ENCODE measurements at places on chromosomes 5 and 9. TPM values are rescaled to one million over a fixed set of nuclear protein-coding genes. Genes with fewer than 3 reads are reported as not detected.

Gene IRF1
- total RNA-seq, result 6.9 TPM

Gene PCDHA1
- total RNA-seq, result 3.2 TPM

Gene ENC1
- total RNA-seq, result 16.3 TPM

Gene CORO2A
- 27.6 TPM for total RNA-seq

Gene CARTPT
- total RNA-seq, result not detected

GRCh38 chr5:135497971-135498636 is 37.7 kb downstream of the NEUROG1 start:
- no peak for DNase-seq

DNA sequence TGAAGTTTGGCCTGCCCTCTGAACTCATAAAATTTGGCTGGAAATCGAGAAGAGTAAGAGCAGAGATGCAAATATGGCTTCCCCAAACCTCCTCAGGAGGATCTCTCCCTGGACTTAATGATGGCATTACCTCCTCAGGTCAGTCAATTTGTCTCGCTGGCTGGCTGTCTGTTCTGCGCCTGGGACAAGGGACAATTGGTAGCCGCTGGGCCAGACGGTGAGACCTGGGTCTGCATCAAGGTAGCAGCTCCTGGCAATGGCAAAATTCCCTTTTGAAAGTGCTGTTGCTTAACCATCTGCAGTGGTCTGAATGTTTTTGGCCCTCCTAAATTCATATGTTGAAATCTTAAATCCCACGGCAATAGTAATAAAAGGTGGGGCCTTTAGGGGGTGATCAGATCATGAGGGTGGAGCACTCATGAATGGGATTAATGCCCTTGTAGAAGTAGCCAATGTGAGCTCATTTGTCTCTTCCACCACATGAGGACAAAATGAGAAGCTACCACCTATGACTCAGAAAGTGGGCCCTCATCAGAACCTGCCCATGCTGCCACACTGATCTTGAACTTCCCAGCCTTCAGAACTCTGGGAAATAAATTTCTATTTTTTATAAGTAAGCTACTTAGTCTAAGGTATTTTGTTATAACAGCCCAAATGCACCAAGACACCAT is 439.3 kb upstream of the KLF4 start:
- no peak for DNase-seq

GRCh38 chr9:105329719-105330062 is 85.2 kb downstream of the SLC44A1 start:
- no peak for DNase-seq

DNA sequence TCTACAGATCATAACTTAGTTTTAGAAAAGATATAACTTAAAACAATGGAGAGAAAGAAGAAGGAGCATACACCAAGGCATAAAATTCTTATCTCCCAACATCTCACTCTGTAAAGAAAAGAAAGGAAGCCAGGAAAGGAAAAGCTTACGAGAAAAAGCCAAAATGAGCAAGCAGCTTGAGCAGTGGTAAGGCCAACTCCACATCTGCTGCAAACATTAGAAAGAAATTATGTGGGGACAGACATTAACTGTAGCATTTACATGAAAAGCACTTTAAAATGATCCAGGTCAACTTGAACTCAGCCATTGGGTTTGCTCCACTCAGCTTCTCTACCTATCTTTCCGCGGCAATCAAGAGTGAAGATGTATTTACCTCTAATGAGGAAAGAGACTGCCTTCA is 176.9 kb downstream of the BNC2 start:
- DNase-seq, result no peak

DNA sequence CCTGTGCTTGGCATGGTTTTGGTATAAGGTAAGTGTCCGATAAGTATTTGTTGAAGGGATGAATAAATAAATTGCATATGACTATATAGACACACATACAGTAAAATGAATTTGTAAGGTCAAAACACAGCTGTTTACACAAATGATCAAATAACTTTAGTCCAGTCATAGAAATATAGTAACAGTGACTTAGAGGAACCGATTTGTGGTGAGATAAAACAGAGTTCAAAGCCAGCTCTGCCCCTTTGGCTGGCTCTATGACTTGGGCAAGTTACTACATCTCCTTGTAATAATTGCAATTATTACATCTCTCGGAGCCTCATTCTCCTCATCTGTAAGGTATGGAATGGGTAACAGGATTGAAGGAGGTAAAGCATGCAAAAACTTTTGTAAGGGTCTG is 384.0 kb downstream of the PLK2 start:
- DNase-seq, result no peak

GRCh38 chr9:4365055-4365454 is 65.2 kb upstream of the GLIS3 start:
- no peak for DNase-seq

GRCh38 chr9:69593756-69594155 is 78.4 kb downstream of the APBA1 start:
- no peak for DNase-seq

DNA sequence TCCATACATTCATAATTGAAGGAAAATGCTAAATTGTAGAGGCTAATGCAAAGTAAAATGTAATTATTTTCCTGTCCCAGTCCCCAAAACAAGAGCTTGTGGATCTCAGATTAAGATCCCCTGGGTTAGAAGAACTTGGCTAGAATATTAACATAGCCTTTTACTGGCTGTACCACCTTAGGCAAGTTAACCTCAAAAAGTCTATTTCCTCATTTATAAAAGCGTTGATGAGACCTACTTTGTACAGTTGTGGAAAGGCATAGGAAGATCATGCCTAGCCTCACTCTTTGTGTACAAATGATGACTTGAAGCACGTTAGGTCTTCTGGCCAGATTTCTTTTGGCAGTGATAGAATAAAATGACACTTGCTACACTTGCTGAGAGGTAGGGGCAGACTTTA is 97.2 kb downstream of the F2RL2 start:
- no peak for DNase-seq

DNA sequence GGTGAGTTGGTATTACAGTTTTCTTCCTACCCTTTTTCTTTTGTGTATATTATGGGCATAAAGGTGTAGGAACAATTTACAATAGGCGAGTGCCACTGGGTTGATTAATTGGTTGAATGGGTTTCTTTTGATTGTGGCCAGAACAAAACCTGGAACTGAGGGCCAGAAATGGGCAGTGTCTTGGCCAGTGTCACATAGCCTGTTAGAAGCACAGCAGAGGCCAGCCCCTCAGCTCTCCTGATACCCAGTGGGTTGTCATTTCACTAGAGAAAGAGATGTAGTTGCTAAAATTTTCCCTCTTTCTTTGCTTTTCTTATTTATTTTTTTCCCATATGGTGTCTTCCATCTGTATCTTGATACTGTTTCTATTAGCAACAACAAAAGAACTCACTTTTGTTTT is 38.8 kb upstream of the SEMA6A start:
- no peak for DNase-seq

DNA sequence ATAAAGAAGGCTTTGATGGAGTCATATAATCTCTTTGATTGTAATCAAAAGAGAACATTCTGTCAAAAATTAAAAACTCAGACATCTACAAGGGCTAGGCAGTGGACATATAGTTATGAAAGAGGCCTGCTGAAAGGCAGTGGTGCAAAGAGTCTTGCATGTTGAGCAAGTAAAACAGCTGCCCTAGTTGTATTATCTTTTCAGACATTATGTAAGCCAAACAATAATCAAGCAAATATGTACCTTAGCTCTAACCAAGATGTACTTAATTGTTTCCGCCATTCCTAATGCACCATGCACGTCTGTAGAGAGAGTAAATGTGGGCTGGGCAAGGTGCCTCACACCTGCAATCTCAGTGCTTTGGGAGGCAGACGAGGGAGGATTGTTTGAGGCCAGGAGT is 14.3 kb downstream of the GAPT start:
- no peak for DNase-seq

- no peak for DNase-seq
Measured at GRCh38 chr9:95104980-95105379, 212.5 kb downstream of the FANCC start.

- DNase-seq, result no peak
Measured at GRCh38 chr9:76003041-76003440, 112.6 kb downstream of the PCSK5 start.

DNA sequence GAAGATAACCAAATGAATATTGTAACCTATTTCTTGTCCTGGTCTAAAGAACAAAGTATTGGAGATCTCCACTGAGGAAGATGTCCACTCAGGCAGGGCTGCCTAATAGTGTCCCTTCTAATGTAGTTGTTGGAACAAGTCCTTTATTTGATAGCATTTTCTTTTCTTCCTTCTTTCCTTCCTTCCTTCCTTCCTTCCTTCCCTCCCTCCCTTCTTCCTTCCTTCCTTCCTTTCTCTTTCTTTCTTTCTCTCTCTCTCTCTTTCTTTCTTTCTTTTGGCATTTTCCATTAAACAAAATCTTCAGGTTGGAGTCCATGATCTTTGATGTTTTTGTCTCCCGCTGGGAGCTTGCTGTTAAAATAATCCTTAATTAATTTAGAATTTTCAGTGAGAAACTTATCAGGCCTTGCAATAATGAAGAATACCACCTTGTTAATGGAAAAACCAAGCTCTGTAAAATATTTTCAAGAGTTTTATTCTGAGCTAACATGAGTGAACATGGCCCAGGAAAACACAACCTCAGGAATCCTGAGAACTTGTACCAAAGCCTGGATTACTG is 43.5 kb upstream of the TENT2 start:
- no peak for DNase-seq
